ENCODE measurements at places on chromosomes 7 and 10. TPM values are rescaled to one million over a fixed set of nuclear protein-coding genes. Genes with fewer than 3 reads are reported as not detected.

DNA sequence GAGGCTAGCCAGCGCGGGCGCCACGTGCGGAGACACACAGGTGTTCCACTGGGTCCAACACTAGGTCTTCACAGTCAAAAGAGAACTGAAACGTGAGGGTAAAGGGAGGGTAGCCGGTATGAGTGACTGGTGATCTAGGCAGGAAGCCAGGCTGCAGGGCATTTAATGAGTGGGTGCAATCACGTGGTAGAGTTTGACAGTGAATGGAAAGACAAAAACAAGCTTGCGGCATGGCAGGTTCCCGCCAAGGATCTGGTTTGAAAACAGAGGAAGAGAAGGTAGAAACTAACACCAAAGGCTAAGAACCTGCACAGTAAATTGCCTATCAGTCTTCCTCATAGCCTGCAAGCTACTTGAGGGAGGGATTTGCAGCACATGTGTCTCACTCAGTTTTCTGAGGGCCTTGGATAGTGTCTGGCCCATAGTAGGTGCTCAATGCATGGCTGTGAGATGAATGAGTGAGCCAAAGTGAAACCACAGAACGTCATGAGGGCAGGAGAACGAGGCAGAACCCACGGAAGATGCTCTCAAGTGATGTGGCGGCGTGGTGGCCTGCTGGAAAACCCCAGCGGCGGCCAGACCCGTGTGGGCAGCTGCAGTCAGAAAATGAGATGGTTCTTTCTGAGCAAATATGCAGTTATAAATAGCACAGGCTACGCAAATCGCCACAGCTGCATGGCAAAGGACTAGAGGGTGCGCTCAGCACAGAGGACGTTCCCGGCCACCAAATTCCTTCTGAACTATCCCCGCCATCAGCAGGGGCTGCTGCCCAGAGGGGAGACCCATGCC, 183.6 kb upstream of the NFE2L3 start:
- no peak overlapping the region for H3K4me3 ChIP-seq
- H3K36me3 ChIP-seq = no peaks in the 10 kb centered on the region
- no peak for DNase-seq

The HEPACAM2 gene
- 0.41 TPM for total RNA-seq

DNA sequence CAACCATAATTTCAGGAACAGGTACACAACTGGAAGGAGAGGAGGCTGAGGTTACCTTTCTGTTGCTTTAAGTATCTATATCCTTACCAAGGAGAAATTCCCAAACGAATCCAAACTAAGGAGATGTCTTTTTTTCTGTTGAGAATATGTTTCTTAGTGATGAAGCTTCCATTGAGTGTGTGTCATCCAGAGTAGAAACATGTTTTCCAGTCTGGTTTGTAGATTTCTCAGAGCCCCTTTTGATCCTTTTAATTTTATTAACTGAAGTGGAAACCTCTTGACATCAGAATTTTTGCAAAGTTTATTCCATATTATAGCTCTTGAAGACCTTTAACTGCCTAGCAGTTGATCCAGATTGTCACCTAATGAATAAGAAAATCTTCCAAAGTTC, 207.1 kb upstream of the FERD3L start:
- no peak for DNase-seq
- H3K4me1 ChIP-seq = no peaks in the 10 kb centered on the region
- no peak overlapping the region for H3K4me3 ChIP-seq

- no peaks in the 10 kb centered on the region for H3K36me3 ChIP-seq
- H3K4me1 ChIP-seq = no peaks in the 10 kb centered on the region
- no peak overlapping the region for H3K4me3 ChIP-seq
- H3K27me3 ChIP-seq = no peaks in the 10 kb centered on the region
Measured at GRCh38 chr10:122381680-122382079, 7.2 kb downstream of the PLEKHA1 start.

DNA sequence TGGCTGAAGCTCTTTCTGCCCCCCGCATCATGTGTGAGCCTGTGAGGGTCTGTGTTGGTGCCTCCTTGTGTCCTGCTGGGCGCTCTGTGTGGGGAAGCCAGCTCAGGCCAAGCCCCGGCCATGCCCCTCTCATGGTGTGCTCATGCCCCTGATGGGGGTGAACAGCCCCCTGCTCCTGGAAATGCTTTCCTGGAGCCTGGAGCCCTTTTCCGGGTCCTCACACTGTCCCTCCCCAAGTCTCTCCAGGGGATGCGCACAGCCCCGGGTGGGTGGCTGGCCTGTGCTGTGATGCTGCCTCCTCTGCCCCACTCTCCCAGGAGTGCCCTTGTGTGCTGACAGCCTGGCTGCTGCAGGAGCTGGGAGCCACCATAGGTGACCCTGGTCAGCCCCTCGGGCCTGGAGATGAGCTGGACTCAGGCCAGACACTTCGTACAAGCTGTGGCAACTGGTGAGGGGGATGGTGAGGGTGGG, 20.8 kb upstream of the ZNF862 start:
- no peak overlapping the region for H3K4me3 ChIP-seq
- no peaks in the 10 kb centered on the region for H3K4me1 ChIP-seq
- H3K36me3 ChIP-seq = no peaks in the 10 kb centered on the region
- H3K27me3 ChIP-seq = no peaks in the 10 kb centered on the region
- no peak overlapping the region for H3K27ac ChIP-seq

Data from prostate gland (tissue), 2 donors.